ENCODE measurements at places on chromosomes 1 and 21.

DNA sequence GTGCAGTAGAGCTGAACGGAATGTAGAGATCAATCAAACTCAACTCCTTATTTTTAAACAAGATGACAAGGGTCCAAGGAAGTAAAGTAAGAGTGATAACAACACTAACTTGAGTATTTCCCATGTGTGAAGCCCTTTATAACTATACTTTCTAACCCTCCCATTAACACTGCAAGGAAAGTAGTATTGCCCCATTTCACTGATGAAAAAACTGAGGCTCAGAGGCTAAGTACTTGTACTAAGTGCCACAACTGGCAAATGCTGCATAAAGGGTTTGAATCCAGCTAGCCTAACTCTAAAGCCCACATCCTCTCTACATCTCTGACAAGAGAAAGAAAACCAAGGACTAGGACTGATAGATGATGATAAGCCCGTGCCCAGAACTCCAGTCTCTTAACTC is 8.2 kb upstream of the GJA5 start:
- DNase-seq = no peak

GRCh38 chr1:109704173-109704572 is 7.9 kb upstream of the GSTM5 start:
- DNase-seq = no peak

DNA sequence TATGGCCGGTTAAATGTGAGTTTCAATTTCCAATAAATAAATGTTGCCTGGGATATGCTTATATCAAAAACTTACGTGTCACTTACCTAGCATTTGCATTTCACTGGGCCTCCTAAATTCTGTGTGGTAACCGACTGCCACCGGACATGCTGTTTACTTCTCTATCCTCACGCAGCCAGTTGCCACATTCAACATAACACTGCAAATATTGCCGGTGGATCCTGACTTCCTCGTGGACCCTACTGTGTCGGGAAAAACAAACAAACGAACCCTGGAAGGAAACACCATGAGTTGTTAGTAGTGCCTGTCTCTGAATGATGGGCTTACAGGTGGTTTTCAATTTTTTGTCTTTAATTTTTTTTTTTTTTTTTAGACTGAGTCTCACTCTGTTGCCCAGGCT is 54.1 kb downstream of the RIPK4 start:
- DNase-seq = no peak

DNA sequence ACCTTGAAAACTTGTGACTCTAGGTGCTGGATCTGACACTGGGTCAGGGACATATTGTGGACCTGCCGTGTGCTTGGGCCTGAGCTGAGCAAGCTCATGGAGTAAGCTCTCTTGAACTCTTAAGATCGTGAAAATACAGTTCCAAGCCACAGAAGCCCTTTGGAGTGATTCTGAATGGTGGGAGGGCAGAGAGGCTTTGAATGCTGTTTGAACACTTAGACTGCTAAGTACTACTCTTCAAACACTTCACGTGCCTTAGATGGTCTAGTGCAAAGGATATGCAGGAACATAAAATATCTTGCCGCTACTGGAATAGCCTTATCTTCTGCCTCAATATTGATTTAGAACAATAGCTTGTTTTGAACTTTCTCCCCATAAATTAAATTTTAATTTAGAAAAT is 21.6 kb downstream of the ROR1 start:
- DNase-seq = no peak

DNA sequence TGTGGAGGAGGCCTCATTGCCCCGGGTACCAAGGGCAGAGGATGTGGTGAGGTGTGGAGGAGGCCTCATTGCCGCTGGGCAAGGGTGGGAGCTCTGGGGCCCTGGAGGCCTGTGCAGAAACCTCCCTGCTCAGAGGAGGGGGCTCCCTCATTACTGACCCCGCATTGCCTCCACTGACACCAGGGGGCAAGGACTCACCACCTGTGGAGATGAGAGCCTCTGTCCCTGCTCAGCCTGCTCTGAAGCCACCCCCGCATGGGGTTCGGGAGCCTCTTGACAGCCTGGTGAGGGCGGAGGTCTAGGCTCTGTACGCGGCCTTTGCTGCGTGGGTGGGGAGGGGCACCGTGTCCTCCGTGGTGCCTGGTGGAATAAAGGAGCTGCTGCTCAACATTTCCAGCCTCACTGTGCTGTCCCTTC is 95.0 kb upstream of the COL6A1 start:
- DNase-seq = no peak

DNA sequence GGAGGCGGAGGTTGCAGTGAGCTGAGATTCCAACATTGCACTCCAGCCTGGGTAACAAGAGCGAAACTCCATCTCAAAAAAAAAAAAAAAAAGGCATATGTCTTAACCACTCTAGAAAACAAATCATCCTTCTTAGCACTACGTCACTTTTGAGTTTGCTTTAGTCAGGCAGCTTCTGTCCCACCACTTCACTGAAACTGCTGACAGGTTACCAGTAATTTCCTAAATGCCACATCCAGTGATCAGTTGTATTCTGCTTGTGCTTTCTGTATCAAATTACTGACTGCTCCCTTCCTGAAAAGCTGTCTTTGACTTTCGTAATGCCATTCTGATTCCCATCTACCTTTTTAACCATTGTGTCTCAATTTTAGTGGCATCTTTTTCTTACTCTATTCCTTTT is 21.7 kb downstream of the RCOR3 start:
- DNase-seq = no peak

- DNase-seq = no peak
Measured at GRCh38 chr1:221794935-221795334, 53.0 kb upstream of the DUSP10 start.

DNA sequence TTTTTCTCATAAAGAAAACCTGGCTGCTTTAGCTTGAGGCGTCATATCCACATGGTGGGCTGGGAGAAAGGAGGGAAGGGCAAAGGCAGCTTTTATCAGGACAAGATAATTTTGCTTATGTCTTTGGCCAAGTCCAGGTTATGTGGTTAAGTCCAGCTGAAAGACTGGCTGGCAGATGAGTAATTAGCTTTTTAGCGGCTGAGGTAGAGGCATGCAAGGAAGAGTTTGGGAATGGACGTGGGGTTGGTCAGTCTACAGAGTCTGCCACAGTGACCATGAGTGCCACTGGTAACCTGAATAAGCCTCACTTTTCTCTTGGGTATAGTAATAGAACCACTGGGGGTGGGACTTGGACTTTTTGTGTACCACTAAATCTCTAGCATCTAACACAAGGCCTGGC is 39.8 kb downstream of the NEK7 start:
- no peak for DNase-seq

GRCh38 chr1:28751315-28752060 is 14.7 kb downstream of the YTHDF2 start:
- no peak for DNase-seq

- no peak for DNase-seq
Measured at GRCh38 chr1:7576946-7577657, 194.0 kb upstream of the VAMP3 start.

GRCh38 chr1:9344426-9345200 is 51.9 kb downstream of the SPSB1 start:
- no peak for DNase-seq

DNA sequence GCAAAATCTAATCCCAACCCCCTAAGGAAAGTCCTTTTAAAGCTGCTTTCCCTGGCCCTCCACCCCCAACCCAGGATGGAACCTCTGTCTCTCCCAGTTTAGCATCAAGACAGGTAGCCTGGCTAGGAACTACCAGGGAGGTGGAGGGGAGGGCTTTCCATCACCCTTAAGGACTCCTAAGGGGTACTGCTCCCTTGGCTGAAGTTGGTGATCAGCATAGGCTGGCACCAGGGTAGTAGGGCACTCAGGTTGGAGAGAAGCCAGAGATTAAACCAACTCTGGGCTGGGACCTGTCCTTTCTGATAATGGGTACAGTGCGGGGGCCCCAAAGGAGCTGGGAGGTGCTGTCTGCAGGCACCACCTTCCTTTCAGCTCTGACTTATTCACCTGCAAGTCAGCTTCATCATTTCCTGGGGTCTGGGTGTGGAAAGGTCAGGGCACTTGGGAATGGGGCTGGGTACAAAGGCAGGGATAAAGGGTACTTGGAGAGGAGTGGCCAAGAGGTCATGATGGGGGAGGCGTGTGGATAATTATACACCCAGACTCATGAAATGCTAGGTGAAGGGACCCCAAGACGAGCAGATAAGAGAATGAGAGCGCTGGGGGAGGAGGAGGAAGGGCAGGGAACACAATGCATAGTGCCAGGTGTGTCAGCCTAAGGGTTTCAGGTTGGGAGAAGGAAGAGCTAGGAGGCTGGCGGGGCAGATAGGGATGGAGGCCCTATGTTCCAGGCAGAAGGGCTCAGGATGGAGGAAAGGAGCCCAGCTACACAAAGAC is 1.2 kb downstream of the ARHGEF2 start:
- no peak for DNase-seq

- DNase-seq = no peak
Measured at GRCh38 chr1:53737648-53738204, 1.2 kb downstream of the GLIS1 start.

GRCh38 chr21:35679076-35679475 is 381.2 kb downstream of the SETD4 start:
- DNase-seq = no peak

- DNase-seq = no peak
Measured at GRCh38 chr1:230026572-230026971, 40.5 kb upstream of the GALNT2 start.

DNA sequence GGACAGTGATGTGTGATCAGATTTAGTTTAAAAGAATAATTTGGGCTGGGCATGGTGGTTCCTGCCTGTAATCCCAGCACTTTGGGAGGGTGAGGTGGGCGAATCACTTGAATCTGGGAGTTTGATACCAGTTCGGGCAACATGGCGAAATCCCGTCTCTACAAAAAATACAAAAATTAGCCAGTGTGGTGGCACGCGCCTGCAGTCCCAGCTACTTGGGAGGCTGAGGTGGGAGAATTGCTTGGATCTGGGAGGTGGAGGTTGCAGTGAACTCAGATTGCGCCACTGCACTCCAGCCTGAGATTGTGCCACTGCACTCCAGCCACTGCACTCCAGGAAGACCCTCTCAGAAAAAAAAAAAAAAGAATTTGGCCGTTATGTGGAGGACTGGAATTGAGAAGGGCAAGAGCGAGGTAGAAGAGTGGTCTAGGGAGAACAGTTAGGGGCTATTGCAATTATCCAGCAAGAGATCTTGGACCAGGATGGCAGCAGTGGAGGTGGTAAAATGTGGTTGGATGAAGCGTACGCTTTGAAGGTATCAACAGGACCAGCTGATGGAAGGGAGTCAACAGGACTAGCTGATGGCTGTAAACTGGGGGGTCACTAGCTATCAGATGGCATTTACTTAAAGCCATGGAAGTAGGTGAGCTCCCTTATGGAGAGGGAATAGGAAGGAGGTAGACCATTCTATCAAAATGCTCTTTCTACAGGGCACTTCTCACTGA is 9.6 kb downstream of the BTBD19 start:
- no peak for DNase-seq

DNA sequence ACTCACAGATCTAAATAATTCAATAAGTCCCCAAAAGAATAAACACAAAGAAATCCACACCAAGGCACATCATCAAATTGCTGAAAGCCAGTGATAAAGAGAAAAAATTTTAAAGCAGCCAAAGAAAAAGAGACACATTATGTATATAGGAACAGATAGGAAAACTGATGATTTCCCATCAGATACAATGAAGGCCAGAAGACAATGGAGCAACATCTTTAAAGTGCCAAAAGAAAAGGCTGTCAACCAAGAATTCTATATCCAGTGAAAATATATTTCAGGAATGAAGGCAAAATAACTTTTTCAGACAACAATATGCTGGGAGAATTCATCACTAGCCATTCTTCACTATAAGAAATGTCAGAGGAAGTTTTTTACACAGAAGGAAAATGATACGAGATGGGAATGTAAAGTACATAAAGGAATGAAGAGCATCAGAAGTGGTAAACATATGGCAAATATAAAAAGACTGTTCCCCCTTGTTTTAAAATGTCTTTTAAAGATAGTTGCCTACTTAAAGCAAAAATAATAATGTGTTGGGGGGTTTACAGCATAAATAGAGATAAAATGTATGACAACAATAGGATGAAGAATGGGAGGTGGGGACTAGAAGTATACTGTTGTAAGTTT is 9.4 kb upstream of the MYOG start:
- no peak for DNase-seq

- DNase-seq = no peak
Measured at GRCh38 chr1:220828179-220828490, 41.4 kb downstream of the MTARC1 start.

DNA sequence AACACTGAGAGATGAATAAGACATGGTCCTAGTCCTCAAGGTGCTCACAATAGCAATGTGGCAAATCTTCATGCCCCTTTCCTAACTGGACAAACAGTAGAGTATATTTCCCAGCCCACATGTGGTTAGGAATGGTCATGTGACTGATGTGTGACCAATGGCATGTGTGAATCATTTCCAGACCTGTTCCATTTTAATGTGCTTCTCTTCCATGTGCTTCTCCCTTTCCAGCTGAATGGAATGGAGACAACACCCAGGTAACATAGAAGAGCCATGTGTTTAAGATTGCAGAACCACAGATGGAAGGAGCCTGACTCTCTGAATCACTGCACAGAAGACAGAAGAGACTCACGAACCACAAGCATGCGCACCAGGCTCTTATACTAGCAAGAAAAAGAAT is 409.9 kb upstream of the NFIA start:
- no peak for DNase-seq

DNA sequence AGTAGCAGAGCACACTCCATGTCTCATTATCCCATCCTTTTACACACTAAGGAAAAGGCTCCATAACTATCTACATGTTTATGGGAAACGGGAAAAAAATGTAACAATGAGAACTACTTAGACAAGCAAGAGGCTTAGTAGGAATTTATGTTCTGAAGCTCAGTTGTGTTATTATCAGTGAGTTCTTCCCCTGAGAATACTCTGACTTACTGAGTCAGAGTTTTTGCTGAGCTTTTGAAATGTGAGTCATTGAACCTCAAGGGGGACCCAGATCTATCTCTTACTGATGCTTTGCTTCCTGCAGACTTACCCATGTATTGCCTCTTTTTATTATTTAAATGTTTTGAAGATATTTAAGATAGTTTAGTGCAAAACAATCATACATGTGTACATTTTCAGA is 20.1 kb downstream of the CFHR5 start:
- DNase-seq = no peak

GRCh38 chr1:193309936-193310475 is 123.6 kb upstream of the B3GALT2 start:
- DNase-seq = no peak

DNA sequence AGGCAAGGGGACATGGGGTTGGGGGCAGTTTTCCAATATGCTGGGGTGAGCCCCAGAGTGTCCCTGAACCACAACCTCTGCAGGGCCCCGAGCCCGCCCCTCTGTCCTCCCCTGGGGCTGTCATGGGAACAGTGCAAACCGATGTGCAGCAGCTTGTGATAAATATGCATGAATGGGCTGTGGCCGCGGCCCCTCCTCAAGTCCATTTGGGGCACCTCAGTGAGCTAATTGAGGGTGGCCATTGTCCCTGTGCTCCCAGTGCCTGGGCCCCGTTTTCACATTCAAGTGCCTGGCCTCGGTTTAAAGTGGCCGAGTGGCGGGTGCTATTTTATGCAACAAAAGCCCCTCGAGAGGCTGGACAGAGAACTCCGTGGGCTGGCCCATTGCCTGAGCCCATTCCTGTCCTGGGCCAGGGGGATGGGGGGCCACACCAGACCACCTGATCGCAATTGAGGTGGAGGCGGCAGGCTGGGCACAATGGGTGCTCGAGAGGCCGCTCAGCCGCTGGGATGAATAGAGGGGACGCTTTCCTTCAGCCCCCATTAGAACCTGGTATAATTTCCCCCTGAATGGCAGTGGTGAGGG is 193.7 kb downstream of the FOXD2 start:
- no peak for DNase-seq

GRCh38 chr1:91406773-91407389 is 2.2 kb upstream of the HFM1 start:
- no peak for DNase-seq

Measured in activated T-cell treated with anti-CD3 and anti-CD28 coated beads for 24 hours (primary cell).